ENCODE measurements at places on chromosomes 5 and 9.

DNA sequence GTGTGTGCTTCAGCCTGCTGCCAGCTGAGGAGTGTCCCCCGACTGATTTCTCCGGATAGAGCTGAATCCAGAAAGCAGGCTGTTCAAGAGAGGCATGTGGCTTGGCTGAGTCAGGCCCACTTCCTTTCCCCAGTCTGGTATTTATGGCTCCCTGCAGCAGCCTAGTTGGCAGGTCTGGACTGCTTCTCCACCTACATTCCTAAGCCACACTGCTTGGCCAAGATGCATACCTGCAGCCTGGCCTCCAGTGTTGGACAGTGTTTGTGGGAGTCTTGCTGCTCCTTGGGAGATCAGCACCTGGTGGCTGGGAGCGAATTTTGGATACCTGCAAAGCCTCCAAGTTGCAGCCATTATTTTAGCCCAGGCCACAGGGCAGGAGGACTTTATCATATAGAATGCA is 670.8 kb downstream of the ACTL7B start:
- DNase-seq: no peak

GRCh38 chr5:146671561-146672295 is 155.7 kb upstream of the GPR151 start:
- no peak for DNase-seq

DNA sequence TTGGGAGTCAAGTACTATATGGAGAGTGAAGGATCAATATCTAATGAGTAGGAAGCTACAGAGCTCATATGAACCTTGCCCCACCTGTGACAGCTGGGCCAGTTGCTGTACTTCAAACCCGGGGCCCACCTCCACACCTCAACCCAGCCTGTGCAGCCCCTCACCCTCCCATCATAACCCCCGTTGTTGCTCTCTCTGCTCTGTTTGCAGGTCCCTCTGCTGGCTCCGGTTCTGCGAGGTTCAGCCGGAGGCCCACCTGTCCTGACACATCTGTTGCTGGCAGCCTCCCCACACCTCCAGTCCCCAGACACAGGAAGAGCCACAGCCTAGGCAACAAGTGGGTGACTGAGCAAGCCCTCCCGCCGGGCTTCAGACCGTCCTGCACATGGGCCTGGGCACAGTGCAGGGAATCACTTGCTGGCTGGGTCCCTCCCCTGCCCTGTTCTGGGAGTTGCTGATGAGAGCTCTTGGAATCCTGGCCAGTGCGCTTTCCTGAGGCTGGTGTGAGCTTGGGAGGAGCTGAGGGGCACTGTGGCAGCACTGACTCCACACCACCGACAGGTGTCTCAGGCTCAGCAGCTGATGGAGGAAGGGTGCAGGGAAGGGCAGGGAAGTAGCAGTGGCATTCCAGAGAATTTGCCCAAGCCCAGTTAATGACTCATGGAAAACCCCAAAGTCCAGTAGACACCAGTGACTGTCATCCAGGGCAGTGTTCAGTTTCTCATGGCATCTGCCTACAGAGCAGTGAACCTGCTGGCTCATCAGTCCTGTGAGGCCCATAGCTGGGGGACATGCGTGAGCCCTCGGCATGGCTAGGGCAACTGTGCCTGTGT is 69.5 kb upstream of the GARNL3 start:
- DNase-seq: no peak

DNA sequence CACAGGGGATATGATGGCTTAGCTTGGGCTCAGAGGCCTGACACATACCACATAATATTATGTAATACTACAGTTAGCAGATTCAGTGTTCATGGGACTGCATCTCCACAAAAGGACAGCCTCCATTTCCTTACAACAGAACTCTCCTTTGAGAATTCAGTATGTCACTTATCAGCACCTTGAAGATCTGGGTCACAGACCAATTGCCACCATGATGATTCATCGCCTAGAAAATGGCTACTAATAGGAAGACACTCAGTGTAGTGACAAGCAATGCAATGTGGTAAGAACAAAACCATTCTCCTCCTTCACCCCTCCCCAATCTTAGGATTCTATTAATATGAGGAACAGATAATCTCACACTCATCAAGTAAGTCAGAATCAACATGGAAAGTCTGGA is 38.7 kb upstream of the PRLR start:
- no peak for DNase-seq

GRCh38 chr9:135221951-135222631 is 134.6 kb downstream of the OLFM1 start:
- no peak for DNase-seq

GRCh38 chr5:179422213-179422855 is 77.1 kb upstream of the ADAMTS2 start:
- no peak for DNase-seq

GRCh38 chr5:124061068-124061430 is 549.1 kb downstream of the CSNK1G3 start:
- no peak for DNase-seq

- no peak for DNase-seq
These were observed 222.7 kb upstream of the PUM3 start for GRCh38 chr9:3066591-3066990.

DNA sequence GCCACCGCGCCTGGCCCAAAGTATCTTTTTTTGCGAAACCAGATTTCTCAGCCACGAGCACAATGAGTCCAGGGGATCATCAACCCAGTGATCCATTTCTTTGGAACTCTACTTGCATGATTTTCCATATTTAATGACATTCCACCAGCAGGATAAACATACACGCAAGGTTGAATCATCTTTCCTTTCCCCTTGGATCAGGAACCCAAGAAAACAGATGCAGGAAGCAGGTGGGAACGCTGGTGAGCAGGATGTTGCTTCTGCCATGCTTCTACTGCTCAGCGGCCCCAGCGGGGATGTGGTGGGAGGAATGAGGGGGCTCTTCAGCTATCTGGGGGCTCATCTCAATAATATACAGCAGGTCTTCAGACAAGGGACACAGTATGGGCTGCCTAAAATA is 118.2 kb downstream of the SEC61B start:
- DNase-seq: no peak

GRCh38 chr5:175657593-175658271 is at the start of gene HRH2:
HRH2 (plus strand) TSS chr5:175658071; CDS start chr5:175683234, 25,163 bp downstream.
- DNase-seq: no peak

DNA sequence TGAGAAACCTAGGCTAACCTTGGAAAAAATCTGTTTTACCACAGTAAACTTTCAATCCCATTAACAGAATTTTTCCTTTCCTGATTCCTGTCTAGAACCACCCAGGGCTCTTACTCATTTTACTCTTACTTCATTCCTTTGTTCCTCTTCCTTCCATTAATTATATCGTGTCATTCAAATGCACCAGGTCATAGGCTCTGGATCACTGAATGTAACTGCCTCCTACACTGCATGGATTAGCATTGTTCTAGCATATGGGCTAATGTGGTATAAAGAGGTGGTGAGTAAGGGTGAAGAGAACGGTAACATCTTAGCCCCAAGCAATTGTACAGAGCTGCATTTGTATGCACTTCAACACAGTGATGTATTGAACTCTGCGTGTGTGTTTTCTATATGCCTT is 49.5 kb upstream of the SPINK5 start:
- no peak for DNase-seq

GRCh38 chr5:34031966-34032365 is 11.0 kb downstream of the C1QTNF3 start:
- DNase-seq: no peak

All from stimulated activated CD8-positive, alpha-beta memory T cell treated with anti-CD3 and anti-CD28 coated beads, Interleukin-2, amount 100 ng/mL, for 1 hour (primary cell).